CD14-positive monocyte (primary cell): ENCODE measurements at places on chromosomes 16 and 17. TPM values are rescaled to one million over a fixed set of nuclear protein-coding genes. Genes with fewer than 3 reads are reported as not detected.

Gene CCDC78
- not detected for polyA plus RNA-seq

Gene CNGB1
- polyA plus RNA-seq = not detected

GRCh38 chr17:42845918-42846593, 1.7 kb downstream of the AOC2 start:
- DNase-seq = peak; percentile 19

DNA sequence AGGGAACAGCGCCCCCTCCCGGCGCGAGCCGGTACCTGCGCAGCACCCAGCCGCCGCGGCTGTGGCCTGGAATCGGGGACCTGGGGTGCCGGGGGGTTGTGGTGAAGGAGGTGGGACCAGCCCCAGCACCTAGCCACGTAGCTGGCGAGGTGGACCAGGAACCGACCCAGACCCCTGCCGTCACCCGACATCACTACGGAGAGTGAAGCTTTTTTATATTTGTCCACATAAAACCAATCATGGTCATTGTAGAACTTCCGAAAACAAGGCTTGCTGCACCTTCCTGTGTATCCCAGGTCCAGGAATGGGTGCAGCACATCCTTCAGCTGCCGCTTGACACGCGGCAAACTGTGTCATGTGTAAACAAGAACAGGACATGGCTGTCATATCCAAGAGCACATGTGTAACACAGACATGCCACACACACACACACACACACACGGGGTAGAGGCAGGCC, 1.3 kb downstream of the HBQ1 start:
- DNase-seq = no peak

DNA sequence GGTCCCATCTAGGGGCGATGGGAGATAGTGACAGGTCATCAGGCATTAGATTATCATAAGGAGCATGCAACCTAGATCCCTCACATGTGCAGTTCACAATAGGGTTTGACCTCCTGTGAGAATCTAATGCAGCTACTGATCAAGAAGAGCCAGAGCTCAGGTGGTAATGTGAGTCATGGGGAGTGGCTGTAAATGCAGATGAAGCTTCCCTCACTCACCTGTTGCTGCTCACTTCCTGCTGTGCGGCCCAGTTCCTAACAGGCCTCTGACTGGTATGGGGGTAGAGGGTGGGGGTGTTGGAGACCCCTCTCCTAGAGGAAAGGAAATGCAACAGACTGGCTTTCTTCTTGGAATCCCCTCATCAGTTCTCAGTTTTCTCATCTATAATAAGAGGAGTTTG, 131.4 kb downstream of the CA10 start:
- no peak for DNase-seq
